ENCODE measurements at places on chromosomes 4 and X.

DNA sequence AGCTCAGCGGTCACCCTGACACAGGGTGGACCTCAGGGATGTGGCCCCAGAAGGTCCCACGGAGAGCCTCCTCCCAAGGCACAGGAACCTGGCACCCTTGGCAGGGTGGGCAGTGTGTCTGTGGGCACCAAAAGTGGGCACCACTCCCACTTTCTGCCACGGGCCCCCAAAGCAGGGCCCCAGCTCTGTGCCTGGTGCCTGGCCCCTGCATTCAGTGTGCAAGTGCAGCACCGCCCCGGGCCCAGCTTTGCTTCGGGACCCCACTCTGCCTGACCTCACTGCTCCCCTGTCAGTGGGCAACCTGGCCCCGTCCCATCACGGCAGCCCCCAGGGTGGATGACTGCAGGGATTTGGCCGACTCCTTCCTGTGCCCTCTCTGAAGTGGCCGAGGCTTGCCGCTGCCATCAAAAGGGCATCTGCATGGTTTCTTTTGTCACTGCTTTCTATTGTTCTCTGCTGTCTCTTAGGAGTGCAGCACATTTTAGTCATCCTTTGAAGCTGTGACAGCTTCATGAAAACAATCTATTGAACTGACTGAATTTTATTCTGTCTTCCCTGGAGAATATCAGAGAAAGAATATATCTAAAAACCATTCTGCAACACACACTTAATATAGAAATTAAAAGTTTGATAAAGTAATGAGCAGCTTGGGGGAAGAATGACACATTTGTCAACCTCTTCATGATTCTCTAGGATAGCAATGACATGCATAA lies 302.4 kb downstream of the FAM47B start:
- DNase-seq = no peak

DNA sequence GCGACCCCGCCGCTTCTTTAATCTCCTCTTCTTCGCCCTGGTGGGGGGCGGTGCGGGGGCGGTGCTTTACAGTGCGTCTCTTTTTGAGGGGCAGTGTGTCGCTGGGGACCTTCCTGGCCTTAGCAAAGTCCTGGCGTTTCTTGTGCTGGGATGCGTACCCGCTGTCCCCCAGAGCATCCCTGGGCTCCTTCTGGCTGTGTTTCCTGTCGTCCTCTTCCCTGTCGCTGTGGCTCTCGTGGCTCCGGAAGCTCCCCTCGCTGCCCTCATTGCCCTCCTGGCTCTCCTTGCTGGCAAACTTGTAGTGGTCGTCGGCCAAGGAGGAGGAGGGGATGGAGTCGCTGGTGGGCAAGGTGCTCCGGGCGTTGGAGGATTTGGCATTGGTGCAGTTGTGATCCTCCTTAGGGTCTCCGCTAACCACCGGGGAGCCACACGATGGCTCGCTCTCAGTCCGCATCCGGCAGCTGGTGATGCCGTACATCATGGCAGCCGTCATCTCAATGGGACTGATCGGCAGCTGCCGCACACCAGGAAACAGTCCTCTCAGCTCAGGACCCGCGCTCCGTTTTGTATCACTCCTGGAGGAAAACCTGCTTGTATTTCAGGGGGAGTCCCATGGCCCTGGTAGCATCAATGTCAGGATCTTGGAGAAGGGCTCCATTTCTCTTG lies 30.4 kb upstream of the TMSB15A start:
- DNase-seq = no peak

DNA sequence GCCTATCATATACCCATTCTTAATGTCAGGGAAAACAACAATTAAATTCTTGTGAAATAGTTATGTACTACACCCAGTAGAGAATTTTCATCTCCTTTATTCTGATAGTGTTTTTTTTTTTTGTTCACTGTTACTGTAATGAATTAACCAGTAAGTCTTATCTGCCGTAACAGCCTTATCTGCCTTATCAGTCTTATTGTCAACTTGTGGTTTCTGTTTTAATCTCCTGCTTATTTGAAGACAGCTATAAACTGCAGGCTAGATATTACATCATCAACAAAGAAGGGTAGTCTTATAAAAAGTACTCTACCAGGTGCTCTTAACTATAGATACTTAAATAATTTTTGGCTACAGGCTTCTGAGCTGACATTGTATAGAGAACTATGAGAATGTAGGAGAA lies 79.5 kb downstream of the MAGEB5 start:
- no peak for DNase-seq

DNA sequence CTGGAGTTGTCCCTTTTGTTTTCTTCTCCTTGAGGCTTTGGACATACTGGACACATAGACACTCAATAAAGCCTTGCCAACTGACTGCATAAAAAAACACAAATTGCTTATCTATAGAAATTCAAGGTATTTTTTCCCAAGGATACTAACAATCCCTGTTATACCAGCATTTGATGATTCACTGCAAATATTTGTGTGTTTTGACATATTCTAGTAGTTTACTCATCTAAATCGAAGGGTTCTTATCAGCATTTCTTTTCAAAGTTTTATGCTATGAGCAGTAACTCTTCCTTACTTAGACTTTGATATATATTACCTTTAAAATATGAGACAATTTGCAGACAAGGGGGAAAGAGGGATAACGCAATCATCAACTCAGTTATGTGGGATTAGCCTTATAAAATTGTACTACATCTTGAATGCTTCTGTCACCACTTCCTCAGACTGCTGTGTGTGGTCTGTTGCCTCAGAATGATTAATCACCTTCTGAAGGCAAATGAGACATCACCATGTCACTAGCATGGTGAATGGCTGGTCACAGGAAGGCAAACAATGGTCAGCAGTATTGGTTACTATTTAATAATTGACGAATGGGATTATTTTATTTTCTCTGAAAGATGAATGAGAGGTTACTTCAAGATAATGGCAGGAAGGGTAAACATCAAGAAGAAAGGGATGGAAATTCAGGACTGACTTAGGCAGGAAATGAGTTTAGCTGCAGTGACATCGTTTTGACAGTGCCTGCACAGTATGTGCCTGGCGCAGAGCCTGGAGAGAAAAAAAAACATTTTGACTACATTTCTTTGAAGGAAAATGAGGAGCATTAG lies 544.3 kb upstream of the CNKSR2 start:
- DNase-seq = no peak

DNA sequence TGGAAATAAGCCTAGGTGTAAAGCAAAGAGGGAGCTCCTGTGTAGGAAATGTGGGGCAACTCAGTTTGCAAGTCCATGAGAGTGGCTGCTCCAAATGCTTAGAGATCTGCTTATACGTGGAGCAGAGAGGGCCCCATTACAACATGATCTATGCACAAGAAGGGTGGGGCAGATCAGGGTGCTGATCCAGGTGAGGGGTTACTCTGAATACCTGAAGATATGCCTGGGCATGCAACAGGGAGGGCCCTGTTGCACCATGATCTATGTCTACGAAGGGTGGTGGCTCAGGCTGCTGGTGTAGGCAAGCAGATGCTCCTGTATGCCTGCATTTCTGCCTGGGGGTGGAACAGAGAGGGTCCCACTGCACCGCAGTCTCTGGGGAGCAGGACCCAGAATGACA lies 1121.2 kb downstream of the RAPGEF2 start:
- DNase-seq = no peak
